Activated T-cell treated with anti-CD3 and anti-CD28 coated beads, Interleukin-2, amount 50 U/mL, for 48 hours (primary cell): ENCODE measurements at places on chromosomes 2 and 18.
A peak's percentile ranks its signal among the peaks of the same experiment; 100 is the strongest.

GRCh38 chr18:28003451-28003850 lies 173.5 kb downstream of the CDH2 start:
- no peak for DNase-seq

DNA sequence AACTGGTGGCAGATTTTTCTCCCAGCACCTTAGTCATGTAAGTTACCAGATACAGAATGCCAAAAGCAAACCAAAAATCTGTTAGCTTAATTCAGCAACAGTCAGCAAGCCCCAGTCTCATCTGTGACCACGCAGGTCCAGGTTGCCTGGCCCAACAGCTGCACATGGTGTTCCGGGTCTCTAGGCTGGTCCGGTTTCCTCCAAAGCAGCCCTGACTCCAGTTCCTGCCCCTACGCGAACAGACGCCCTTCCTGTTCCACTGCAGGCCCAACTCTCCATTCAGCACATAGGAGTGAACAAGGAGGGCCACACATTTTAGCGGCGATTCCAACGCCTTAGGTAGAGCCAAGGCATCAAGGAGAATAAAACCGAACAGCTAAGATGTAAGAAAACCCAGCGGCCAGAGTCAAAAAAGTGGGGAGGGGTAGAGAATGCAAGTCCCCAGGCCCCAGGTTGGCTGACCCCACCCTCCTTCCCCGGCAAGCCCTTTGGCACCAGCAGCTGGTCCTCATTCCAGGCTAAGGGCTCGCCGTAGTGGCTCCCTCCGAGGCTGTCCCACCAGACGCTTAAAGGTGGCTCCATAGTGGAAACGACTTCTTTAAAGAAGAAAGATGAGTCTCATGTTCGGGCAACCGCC lies 1.5 kb downstream of the STK25 start:
- DNase-seq = no peak

DNA sequence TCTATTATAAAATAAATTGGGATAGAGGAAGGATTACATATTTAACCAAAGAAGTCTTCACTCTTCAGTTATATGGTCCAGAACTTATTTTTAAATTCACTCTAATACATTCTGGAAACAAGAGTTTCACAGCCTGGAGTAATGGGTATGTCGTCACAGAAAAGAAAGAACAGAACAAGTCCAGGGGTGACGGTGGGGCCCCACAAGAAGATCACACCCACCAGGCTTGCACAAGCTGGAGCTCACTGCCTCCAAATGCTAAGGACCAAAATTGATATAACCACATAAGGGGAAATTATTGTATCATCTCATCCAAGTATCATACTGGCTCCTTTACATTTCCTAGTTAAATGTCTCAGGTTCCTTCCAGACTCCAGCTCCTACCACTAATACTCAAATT lies 11.3 kb downstream of the LRPPRC start:
- DNase-seq = no peak

DNA sequence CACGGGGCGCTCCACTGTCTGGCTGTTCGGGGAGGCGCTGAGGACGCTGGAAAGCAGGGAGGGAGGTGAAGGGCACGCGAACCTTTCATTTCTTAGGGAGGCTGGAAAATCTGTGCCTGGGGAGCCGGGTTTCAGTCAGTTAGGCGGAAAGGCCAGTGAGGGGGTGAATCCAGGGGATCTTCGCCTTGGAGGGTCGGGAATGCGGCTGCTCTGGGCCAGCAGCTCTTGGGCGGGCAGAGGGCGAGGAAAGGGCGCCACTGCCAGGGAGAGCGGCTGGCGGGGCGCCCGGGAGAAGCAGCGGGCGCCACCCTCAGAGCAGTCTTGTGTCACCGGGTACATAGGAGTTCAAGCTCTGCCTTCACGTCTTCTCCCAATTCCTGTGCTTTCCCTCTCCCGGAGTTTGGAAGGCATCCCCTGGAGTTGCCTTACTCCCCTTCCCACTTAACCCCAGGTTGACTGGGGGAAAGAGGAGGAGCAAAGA lies 1.4 kb downstream of the CCDC85A start:
- DNase-seq = peak; percentile 16

- DNase-seq = no peak
These were observed 95.2 kb upstream of the THUMPD2 start for GRCh38 chr2:39874236-39874635.

DNA sequence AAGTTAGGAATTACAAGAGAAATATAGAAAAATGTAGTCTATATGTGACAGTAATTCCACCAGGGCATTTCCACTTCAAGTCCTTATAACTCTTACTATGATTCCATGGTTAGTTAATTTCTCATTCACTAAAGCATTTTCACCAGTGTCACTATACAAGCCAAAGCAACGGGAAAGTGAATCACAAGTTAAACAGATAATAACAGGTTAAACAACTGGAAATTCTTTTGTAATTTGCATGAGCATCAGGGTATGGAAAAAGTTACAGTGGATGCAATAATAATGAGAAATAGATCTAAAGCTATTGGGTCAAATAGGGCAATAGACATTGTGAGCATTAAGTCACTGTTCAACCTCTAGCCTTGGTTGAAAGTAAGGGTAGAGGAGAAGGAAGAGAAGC lies 88.9 kb upstream of the ST6GAL2 start:
- no peak for DNase-seq

GRCh38 chr2:173984866-173985604 lies 19.9 kb upstream of the SP3 start:
- DNase-seq = no peak

- DNase-seq = no peak
These were observed 115.8 kb upstream of the NOSTRIN start for GRCh38 chr2:168686452-168687191.

GRCh38 chr2:210267698-210268097 lies 42.5 kb upstream of the ACADL start:
- DNase-seq = no peak

- no peak for DNase-seq
These were observed 144.2 kb upstream of the ARL4C start for GRCh38 chr2:234641086-234641485.

GRCh38 chr2:101395545-101396315 lies 8.4 kb upstream of the CREG2 start:
- DNase-seq = no peak

- no peak for DNase-seq
These were observed 1782.1 kb upstream of the CELF4 start for GRCh38 chr18:39347701-39348100.

DNA sequence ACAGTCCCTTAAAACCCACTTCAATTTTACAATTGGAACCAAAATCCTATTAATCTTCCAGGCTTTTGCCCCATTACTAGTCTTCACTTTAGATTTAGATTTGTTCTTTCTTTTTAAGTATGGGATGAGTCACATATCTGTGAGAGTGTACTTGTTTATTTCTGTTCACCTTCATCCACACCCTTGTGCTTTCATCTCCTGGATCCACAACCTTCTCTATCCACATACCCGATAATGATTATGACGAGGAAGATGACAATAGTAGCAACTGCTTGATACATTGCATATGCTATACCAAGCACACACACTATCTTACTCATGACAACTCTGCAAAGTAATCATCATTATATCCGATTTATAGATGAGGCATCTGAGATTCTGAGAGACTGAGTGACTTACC lies 297.3 kb downstream of the PLCL1 start:
- no peak for DNase-seq

DNA sequence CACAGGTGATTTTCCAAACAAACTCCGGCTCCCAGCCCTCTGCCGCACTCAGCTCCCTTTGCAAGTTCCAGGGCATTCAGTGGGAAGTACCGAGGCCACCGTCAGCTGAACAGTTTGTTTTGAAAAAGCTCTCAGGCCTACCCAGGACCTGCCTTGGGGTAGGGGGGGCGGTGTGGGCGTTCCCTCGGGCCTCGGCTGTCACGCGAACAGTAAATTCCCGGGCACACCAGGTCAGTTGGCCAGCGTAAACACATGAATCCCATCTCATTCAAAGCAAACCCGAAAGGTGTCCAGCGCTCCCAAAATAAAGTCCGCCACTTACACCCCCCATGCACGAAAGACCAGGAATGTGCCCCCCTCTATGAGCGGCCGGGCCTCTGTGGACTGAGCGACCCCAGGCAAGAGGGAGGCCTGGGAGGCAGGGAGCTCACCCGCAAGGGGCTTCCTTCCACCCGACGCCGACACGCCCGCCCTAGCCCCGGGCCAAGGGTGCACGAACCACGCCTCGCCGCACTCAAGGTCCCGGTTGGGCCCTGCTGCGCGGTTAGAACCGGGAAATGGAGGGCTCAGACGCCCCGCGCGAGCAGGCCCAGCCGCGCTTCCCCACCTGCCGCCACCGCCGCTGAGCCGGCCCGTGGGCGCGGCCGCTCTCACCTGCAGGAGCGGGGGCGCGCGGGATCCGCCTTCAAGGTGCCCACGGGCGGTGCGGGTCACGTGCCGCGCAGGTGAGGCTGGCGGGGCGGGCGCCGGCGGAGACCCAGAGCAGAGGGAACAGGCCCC lies at the start of gene WDSUB1:
WDSUB1 (minus strand) TSS at position 775 of the 780 bp plus-strand sequence. CDS start 3,634 bp downstream, outside the sequence.
- DNase-seq = peak; percentile 58

DNA sequence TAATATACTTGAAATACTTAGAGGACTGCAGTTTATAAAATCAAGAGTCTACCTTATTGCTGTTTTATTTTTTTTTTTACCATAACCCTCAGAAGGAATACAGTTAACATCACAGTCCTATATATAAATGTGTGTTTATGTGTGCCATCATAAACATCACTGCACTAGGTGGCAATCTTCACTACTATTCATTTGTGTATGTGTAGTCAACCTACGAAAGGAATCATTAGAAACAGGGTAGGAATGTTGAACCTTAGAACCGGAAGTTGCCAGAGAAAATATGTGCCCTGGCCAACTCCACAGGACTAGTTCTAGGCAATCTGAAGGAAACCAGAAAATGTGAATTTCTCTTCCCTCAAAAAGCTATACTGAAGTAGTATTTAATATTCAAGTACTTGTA lies 3.4 kb downstream of the GEN1 start:
- DNase-seq = no peak

- DNase-seq = no peak
These were observed 103.7 kb downstream of the RBMS1 start for GRCh38 chr2:160389875-160390274.

GRCh38 chr18:43389163-43389562 lies 111.9 kb upstream of the SYT4 start:
- DNase-seq = no peak

DNA sequence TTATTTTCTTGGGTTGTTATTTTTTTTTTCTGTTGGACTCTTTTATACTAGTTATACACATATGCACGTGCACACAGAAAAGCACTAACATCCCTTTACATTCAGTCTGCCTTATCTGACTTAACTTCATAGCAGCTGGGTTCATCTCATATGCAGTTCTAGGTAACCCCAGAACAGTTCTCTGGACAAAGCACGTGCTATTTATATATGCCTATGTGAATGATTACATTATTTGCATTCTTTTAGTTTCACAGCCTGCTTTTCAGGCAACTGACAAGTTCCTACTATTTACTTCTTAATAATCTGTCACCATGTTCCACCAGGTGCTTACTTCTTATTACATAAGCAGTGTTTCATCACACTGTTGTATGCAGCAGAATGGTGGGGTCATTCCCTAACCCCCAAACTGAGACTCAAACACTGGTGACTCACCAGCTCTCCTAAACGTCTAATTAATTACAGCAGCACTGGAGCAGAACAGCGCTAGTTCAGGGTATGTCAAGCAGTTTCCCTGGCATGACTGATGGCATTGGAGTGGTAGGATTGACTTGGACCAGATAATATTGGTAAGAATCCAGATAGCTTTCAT lies 372.8 kb downstream of the CLIP4 start:
- no peak for DNase-seq

DNA sequence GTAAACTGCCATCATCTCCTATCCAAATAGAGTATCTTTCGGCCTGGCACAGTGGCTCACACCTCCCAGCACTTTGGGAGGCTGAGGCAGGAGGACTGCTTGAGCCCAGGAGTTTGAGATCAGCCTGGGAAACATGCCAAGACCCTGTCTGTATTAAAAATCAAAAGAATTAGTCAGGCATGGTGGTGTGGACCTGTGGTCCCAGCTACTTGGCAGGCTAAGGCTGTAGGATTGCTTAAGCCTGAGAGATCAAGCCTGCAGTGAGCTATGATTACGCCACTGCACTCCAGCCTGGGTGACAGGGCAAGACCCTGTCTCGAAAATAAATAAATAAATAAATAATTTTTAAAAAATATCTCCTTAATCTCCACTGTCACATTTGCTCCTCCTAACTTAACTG lies 14.7 kb upstream of the ARPC2 start:
- no peak for DNase-seq

DNA sequence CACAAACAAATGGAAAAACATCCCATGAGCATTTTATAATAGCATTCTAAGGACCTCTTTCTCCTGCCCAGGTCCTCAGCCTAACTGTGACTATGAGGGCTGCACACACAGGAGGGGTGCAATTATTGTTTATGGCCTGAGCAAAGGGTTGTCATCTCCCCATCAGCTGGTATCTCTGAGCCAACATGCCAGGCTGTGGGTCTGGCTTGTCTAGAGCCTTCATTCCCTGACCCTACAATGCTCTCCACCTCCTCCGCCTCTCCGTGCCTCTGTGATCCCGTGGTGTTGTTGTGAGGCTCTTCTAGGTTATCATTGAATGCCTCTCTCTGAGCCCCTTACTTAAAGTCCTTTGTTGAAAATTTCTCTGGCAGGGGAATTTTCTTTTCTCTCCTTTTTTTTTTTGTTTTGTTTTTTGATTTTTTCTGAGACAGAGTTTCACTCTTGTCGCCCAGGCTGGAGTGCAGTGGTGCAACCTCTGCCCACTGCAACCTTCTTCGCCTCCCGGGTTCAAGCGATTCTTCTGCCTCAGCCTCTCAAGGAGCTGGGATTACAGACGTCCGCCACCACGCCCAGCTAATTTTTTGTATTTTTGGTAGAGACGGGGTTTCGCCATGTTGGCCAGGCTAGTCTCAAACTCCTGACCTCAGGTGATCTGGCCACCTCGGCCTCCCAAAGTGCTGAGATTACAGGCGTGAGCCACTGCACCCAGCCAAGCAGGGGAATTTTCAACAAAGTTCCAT lies 126.4 kb downstream of the SMAD7 start:
- peak; percentile 5 for DNase-seq

DNA sequence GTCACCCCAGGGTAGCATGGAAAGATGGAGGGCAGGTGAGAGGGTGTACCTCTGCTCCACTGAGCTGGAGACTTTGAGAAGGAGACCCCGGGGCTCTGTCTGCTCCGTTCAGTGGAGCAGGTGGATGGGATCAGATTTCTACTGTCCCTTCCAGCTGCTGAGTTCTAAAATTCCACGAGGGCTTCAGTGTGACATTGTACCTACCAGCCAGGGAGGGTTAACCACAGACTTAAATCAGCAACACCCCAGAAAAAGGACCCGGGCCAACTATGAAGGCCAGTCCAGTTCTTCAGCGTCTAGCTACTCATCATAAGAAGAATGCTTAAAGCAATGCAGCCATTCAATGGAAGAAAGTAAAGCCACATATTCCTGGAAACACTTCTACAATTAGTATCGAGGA lies 23.8 kb downstream of the STAT1 start:
- DNase-seq = no peak

DNA sequence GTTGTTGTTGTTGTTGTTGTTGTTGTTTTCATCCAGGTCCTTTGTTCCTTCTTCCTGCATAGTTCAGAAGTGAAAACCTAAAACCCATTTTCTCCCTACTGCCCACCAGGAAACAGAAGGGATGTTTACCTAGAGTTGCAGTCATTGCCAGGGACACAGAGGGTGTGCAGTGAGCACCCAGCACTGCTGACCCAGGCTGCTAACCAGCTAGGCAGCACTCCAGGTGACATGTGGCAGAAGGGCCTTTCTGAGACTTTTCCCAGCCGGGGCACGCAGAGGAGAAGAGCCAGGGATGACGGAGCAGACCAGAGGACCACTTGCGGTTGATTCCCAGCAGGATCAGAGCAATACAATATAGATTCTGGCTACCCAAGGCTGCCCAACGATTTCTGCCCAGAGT lies 286.3 kb downstream of the BCL11A start:
- DNase-seq = no peak

- no peak for DNase-seq
These were observed 200.3 kb downstream of the NYAP2 start for GRCh38 chr2:225599856-225600255.

GRCh38 chr18:13570856-13571495 lies 155.4 kb downstream of the FAM210A start:
- DNase-seq = peak; percentile 59
